Activated naive CD4-positive, alpha-beta T cell (primary cell): ENCODE measurements at places on chromosomes 3 and 15.

DNA sequence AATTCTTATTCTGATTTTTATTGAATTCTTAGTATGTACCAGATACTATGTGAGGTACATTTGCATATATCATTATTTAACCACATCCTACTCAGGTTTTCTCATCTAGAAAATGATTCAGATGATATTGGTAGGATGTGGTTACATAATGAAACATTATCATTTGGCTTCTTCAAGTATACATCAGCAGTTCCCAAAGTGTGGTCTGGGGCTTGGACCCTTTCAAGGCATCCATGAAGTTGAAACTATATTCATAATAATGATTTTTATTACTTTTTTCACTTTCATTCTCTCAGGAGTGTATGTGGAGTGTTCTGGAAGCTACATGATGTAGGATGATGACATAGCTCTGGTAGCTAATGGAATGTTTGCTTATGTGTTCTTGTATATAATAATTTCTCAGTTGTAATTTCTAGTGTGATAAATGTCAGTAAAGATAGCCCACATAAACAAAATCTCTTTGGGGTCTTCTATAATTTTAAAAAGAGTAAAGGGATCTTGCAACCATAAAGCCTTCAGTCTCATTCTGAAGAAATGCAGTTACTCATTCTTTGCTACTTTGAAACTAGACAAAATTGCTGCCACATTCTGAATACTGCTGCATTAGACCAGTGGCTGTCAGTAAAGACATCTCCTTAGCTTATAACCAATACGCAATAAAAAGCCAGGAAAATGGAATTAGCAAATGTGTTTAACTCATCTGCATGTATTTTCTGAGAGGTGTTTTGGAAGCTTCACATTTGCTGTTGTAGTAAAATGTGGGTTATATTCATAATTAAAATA, 95.8 kb downstream of the PPARG start:
- no peak for DNase-seq

DNA sequence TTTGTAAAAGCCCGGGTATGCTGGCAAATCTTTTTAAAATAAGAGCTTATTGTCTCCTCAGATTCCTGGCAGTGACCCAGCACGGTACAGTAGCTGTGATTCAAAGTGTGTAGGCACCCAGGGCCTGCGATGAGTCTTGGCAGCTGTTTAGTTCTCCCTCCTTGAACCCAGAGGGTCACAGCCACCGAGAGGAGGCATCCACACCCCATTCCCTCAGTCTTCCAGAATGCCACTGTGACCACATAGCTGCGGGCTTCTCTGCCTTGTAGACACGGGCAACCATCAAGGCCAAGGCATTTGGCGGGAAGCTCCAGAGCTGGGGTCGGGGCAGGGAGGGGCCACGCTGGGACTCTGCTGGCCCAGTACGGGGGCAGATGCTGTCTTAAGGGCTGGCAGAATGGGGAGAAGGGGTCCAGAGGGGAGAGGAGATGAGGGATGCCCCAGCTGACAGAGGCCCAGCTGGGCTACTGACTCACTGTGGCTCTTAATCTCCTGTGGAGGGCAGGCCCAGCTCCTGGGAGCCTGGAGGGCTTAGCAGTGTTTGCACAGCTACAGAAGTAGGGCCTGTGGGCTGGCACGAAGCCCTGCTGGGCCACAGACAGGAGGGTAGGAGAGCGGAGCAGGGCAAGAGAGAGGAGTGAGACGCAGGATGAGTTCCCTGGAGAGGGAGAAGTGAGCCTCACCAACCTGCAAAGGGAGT, 68.8 kb upstream of the DLG1 start:
- DNase-seq, result no peak

DNA sequence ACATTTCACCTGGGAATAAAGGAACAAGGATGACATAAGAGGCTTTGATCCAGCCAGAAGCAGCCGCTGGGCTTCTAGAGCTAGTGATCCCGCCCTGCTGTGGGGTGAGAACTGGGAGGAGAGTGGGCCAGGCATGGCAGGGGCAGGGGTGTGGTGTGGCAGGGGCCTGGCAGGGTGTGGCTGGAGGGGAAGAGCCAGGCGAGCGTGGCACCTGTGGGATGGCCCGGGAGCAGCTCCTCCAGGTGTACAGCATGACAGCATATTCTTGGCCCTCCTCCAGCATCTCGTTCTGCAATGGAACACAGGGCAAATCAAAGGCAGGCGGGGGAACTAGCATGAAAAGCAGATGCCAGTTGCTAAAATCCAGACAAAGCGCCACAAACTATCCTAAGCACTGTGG, 35.5 kb downstream of the CYFIP1 start:
- DNase-seq, result no peak

DNA sequence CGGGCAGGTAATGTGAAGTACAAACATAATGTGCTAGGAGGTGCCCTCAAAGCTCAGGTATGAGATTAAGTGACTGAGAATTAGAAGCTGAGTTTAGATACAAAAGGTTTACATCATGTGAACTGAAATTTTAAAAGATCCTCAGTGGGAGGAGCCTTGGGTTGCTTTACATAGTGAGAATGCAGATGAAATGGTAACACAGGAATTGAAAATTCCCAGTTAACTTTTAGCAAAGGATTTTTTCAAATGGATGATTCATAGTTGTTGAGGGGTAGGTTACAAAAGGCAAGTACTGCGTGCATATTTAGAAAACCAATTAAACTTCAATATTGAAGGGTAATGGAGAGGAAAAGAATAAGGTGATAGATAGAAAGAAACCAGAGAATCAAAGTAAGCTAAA, 157.3 kb downstream of the PLCH1 start:
- DNase-seq, result no peak

DNA sequence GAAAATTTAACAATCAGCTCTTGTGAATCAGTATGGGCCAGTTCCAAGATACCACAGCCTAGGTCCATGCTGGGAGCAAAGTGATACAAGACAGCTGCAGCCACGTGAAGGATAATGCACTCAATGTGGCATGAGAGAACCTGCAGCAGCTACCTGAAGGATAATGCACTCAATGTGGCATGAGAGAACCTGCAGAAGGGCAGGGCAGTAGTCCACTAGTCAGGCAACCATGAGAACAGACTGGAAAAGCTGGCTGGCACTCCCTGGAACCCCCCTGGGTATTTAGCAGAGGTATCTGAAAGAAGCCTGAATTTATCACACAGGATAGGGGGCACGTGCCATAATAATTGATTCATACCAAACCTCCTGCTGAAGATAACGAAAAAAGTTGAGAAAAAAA, 237.6 kb downstream of the ATP8B4 start:
- DNase-seq, result no peak

- DNase-seq, result no peak
These were observed 15.3 kb upstream of the XXYLT1 start for GRCh38 chr3:195286115-195286872.

DNA sequence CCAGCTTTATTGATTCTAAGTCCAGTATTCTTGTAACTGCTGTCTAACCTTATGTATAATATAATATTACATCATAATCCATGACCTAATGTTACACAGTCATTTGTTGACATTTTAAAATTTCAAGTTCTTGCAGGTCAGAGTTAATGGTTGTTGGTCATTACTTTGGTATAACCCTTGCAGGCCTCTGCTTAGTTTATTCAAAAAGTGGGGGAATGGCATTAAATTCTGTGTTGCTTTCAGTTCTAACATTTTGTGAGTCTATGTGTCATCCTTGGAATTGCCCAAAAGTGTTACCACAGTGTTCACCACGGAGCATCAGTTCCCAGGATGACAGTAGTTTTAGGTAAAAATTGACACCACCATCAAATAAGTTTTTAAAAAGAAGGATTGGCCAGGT, 174.8 kb upstream of the BCL6 start:
- DNase-seq, result no peak

GRCh38 chr3:188283347-188283746, 129.4 kb downstream of the LPP start:
- no peak for DNase-seq

DNA sequence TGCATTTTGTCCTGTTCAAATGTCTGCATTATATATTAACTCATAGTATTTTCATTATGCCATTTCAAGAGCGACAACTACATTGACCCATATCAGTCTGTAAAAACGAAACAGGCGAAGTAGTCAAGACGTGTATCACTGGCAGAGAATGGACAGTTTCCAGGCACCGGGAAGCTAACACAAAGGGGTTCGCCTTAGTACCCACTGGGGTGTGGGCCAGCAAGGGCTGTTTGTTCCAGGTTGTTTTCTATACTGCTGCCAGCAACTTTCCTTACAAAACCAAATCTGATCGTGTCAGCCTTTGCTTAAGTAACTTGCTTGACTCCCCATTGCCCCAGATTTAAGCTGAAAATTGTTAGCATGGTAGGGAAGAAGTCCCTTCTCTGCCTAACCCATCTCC, 87.1 kb downstream of the CGNL1 start:
- no peak for DNase-seq

DNA sequence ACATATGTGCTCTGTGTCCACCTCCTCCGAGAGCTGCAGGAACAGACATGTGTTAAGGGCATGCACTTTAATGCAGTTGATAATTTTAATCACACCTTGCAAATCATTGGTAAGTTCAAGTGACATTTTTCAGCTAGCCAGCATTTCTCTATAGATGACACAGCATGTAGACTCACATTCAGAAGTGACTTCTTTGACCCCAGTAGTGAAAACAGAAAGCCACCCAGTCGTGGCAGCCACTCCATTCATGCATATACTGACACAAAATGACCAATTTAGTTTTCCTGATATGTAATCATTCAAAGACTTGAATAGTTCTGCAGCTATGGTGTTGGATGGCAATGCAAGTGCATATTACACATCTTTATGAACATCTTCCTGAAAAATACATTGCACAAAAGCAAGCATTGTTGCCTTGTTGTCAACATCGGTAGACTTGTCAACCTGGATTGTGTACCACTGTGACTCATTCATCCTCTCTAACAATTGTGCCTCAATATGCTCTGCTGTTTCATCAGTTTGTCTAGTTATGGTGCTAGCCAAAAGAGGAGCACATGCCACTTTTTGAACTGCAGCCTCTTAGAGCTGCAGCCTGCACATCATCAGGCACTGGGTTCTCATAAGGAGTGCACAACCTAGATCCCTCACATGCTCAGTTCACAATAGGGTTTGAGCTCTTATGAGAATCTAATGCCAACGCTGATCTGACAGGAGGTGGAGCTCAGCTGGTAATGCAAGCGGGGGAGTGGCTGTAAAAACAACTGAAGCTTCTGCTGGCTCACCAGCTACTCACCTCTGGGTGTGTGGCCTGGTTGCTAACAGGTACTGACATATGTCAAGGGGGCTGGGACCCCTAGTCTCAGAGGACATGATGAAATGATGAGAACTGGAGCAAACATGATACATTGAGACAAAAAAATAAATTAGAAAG, 622.0 kb downstream of the PYDC2 start:
- no peak for DNase-seq

- DNase-seq, result no peak
These were observed 75.4 kb upstream of the RGMA start for GRCh38 chr15:93164409-93164808.

GRCh38 chr15:92071045-92071634, 217.6 kb downstream of the SLCO3A1 start:
- DNase-seq, result no peak

- DNase-seq, result no peak
These were observed 1.0 kb upstream of the DLL4 start for GRCh38 chr15:40927873-40928806.

GRCh38 chr3:194711913-194712312, 26.2 kb downstream of the FAM43A start:
- no peak for DNase-seq

DNA sequence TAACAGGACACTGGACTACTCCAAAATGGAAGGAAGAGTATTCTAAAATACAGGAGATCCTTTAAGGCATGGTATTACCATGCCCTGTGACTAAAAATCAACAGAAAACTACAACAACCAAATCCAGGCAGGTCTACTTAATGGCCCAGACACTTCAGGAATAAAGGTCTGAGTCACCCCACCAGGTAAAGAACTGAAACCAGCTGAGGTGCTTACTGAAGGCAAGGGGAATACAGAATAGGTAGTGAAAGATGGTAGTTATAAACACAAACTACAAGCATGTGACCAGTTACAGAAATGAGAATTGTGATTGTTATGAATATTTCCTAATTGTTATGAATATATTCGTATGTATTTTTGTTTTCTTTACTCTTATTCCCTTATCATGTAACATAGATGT, 13.4 kb downstream of the IFT57 start:
- no peak for DNase-seq

GRCh38 chr3:188021502-188022040, 132.4 kb upstream of the LPP start:
- DNase-seq, result no peak

DNA sequence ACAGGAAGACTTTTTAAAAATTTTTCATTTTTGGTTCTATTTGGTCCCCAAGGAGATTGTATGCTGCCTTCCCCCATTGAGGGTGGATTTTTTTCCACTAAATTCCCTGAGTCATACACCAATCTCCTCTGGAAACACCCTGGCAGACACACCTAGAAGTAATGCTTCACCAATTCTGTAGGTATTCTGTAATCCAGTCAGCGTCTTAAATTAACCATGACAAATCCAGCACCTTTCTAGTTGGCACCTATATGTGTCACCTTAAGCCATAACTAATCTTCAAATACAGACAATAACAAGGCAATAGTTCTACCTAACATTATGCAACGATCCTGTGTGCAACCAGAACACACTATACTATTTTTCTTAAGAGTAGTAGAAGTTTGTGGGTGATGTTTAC, 459.1 kb upstream of the NDN start:
- DNase-seq, result no peak

- no peak for DNase-seq
These were observed 17.9 kb downstream of the STT3B start for GRCh38 chr3:31550452-31551251.

DNA sequence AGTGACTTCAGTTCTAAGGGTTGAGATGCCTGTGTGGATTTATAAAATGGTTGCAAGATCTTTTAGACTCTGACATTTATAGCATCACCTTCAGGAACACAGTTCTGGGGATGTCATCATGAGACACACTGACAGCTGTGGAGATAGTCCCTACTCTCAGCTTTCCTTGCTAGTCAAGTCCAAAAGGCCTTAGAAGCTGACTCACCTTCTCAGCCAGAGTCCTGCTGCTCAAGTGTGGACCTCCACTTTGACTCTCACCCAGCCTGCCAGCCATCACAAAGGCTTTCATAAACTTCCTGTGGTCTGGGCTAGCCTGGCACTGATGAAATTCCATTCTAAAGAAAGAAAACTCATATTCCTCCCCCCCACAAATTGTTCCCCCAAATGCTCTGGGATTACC, 44.8 kb downstream of the TMEM39A start:
- DNase-seq, result no peak

- no peak for DNase-seq
These were observed 65.0 kb downstream of the SETD2 start for GRCh38 chr3:47098910-47099309.
